CD4-positive, CD25-positive, alpha-beta regulatory T cell (primary cell): ENCODE measurements at places on chromosomes 5 and 9. TPM values are rescaled to one million over a fixed set of nuclear protein-coding genes. Genes with fewer than 3 reads are reported as not detected.

GRCh38 chr9:100112677-100113336 is 13.8 kb downstream of the INVS start:
- no peak for DNase-seq

The CA9 gene
- total RNA-seq: not detected

The LRRTM2 gene
- total RNA-seq: not detected

The ADAMTS16 gene
- not detected for total RNA-seq

GRCh38 chr5:61534481-61535267 is 202.6 kb downstream of the ZSWIM6 start:
- DNase-seq: no peak
